ENCODE measurements at places on chromosomes 3 and 15. TPM values are rescaled to one million over a fixed set of nuclear protein-coding genes. Genes with fewer than 3 reads are reported as not detected.

The PIGB gene
- total RNA-seq = 10.6 TPM

The GOLGA8T gene
- not detected for total RNA-seq

The CDC25A gene
- 4.3 TPM for total RNA-seq

The CPOX gene
- total RNA-seq = 33.6 TPM

The RTP1 gene
- not detected for total RNA-seq

The TIMP4 gene
- total RNA-seq = not detected

The RRP9 gene
- total RNA-seq = 21.6 TPM

The UNC13C gene
- not detected for total RNA-seq

The B3GNT5 gene
- 2.7 TPM for total RNA-seq

The GRK7 gene
- not detected for total RNA-seq

The ZNF80 gene
- total RNA-seq = not detected

The MGLL gene
- total RNA-seq = 59.2 TPM

The NTRK3 gene
- not detected for total RNA-seq

The INKA1 gene
- total RNA-seq = 12.0 TPM

The TF gene
- not detected for total RNA-seq

The PROS1 gene
- total RNA-seq = 25.6 TPM

The KBTBD13 gene
- not detected for total RNA-seq

The UACA gene
- total RNA-seq = 47.0 TPM

The SI gene
- not detected for total RNA-seq
